NCI-H2171 treated with DMSO at 0.1 percent for 48 hours (cell line): ENCODE measurements at places on chromosomes 1 and 21.

DNA sequence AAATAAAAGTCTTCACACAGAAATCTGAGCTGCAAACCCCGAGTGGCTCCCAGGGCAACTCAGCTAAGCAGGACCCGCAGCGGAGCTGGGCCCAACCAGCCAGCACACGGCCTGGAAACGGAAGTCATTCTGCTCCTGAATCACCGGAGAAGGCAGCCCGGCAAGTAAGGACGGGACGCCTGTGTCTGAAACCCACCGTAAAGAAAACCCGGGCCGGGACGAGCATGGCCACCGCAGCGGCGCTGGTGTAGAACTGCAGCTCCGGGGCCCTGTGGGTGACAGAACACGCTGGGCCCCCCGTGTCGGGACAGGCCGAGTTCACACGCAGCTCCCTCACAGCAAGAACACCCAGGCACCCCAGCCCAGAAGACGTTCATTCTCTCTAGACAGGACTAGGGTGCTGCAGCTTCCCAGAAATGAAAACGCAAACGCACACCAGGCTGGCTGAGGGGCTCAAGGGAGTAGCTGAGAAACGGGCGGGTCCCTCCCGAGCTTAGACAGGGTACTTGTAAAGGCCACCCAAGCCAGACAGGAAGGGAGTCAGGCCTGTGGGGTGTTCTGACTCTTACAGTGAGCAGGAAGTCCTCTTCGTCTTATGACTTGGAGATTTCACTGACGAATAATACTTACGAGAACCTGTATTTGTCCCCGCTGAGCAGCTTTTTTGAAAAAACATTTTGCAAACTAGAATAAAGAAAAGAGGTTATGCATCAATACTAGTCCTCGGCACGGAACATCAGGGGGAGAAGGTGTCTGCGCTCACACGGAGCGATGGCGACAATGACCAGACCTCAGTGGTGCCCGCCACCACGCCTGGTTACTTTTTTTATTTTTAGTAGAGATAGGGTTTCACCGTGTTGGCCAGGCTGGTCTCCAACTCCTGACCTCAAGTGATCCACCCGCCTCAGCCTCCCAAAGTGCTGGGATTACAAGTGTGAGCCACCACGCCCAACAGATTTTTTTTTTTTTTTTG lies 10.9 kb upstream of the CDK11B start:
- no peak for DNase-seq

GRCh38 chr1:176382163-176382562 lies 80.8 kb upstream of the PAPPA2 start:
- no peak for DNase-seq

GRCh38 chr1:59595774-59596173 lies 219.0 kb upstream of the HOOK1 start:
- no peak for DNase-seq

- DNase-seq: no peak
Measured at GRCh38 chr1:157595356-157595755, 2.5 kb downstream of the FCRL4 start.

- DNase-seq: peak; percentile 24
Measured at GRCh38 chr1:109935451-109935900, 24.8 kb downstream of the CSF1 start.

GRCh38 chr1:64527165-64527564 lies 57.2 kb downstream of the CACHD1 start:
- DNase-seq: no peak

DNA sequence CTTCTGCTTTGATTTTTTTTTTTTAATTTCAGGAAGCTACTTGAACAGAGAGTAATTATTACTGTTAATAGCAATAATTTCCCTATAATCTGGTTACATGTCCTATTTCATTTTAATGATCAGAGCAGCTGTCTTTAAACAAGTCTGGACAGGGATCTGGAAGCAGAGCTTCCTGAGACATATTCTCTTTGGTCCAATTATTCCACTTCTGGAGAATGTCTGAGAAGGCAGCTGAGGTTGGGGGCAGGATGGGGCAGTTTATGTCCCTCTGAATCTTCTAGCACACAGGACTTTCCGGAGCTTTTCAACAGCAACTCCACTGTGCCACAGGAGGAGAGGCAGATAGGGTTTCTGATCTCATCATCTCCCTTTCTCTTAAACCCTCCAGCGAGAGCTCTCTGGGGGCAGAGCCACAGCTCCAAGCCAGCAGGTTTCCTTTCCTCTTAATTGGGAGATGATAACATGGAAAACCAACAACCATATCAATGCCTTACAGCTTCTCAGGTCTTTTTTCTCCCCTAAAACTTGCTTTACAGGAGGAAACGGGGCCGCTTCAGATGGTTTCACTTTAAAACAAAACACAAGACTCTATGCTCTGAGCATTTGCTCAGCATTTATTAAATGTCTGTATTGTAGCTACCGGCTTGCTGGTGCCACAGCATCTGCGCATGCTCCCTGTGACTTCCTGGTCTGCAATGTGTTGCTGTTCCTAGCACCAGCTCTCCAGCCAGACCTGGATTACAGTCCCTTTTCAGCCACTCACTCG lies 425.7 kb upstream of the USP24 start:
- peak; percentile 16 for DNase-seq

DNA sequence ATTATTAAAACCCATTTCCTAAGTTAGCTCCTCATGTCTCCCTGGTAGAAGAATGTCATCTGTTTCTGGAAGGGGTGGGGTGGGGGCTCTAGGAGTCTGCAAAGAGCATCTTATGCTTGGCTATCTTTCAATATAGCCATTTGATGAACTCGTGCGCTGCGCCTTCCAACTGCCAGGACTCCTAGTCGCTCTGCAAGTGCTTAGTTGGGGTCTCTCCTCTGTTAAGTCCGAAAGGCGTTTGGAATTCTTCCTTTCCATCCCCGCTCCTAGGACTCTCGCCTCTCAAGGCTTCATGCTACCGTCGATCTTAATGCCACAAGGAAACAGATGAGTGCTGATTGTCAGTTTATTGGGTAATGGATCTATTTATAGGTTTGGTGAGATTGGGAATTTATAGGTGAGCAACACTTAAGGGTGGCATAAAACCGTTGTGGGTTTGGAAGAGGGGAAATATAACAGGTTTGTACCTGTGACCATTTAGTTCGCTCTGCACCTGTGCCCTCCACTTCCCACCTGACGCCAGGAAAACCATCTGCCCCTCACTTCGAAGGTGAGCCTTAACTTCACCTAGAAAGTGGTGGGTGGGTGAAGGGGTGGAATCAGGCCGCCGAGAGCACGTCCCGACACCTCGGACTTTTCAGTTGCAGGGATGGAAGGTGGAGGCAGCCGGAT lies 1.1 kb downstream of the KCNH1 start:
- no peak for DNase-seq

- DNase-seq: no peak
Measured at GRCh38 chr21:26146681-26147080, 23.9 kb downstream of the APP start.

- DNase-seq: no peak
Measured at GRCh38 chr1:78650114-78650660, 556 bp downstream of the IFI44 start.

GRCh38 chr21:43318841-43319781 lies 107.8 kb downstream of the SIK1 start:
- peak; percentile 62 for DNase-seq

DNA sequence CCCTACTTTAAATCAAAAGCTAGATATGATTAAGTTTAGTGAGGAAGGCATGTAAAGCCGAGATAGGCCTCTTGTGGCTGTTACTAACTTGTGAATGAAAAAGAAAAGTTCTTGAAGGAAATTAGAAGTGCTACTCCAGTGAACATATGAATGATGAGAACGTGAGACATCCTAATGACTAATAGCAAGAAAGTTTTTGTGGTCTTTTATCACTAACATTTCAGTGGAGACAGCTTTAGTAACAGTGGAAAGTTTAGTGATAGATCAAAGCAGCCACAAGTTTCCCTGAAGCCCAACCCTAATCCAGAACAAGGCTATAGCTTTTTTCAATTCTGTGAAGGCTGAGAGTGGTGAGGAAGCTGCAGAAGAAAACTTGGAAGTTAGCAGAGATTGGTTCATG lies 73.6 kb upstream of the LRRC8B start:
- no peak for DNase-seq

DNA sequence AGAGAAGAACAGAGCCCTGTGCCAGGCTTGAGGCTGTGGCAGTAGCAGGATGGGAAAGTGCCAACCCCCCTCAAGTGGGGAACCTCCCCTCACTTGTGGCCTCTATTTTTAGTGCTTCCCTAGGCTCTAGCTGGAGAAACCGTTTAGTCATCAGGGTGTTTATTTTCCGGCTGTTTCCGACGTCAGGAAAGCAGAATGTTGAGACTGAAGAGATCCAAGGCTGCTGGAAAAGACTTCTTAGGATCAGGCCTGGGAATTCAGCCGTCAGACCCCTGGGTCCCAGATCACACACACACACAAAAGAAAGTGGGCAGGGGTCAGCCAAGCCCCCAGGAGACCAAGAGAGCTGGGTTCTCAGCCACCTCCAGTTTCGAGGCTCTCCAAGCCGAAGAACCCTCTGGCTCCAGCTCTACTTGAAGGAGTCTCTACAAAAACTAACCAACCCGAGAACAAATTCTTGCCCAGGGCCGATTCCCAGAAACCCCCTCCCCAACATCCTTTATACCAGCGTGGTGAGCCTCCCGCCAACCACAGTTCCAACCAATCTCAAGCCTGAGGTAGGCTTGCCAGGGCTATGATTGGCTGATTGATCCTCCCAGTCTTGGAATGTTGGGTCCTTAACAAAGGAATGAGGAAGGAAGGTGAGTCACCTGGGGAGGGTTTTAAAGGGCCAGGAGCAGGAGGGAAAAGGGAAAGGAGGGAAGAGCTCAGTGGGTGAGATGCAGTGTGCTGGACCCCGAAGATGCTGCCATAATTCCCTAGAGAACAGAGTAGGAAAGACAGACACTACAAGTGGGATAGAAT lies 2.5 kb upstream of the MEF2D start:
- DNase-seq: no peak

DNA sequence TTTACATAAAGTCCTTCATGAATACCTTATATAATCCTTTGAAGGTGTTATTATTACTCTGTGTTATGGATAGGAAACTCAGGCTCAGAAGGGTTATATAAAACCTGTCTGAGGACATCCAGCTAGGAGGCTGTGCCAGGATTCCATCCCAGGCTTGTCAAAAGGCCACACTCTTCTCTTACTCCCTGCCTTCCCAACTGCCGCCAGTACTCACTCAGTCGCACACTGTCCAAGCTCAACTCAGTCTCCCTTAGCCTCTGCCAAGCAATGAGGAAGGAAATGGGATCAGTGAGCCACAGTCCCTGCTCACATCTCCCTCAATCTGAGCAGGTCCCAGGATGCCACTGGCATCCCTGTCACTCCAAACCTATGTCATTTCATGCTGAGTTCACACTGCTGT lies 94.4 kb downstream of the NAV1 start:
- no peak for DNase-seq

GRCh38 chr1:216518844-216519627 lies 95.8 kb upstream of the USH2A start:
- peak; percentile 90 for DNase-seq

- DNase-seq: no peak
Measured at GRCh38 chr1:3603571-3604467, 7.5 kb downstream of the MEGF6 start.

DNA sequence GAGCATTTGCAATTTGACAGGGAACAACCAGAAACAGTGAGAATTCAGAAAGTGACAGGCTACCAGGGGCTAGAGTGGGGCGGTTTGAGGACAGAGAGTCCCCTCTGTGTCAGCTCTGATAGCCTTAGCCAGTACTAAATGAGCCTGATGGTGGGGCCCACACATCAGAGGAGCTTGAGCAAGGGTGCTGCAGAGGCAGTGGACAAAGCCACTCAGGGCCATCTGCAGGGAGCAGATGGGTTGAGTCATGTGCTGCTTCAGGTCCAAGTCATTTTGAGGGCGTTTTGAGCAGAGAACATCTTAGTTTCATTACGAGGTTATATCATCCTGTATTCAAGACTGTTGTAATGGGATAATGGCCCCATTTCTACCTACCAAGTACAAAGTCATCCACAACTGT lies 7.7 kb downstream of the LRRC52 start:
- no peak for DNase-seq

DNA sequence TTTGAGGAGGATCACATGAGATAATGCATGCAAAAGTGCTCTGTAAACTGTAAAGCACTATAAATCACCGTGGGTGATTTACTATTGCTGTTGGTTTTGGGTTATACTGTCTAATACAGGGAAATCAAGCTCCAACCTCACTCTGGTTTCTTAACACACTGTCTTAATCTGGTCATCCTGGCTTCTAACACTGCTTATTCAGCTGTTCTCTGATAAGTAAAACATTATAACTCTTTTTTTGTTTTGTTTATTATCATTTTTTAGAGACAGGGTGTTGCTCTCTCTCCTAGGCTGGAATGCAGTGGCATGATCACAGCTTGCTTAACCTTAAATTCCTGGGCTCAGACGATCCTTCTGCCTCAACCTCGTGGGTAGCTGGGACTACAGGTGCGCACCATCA lies 21.9 kb upstream of the LSM10 start:
- no peak for DNase-seq

DNA sequence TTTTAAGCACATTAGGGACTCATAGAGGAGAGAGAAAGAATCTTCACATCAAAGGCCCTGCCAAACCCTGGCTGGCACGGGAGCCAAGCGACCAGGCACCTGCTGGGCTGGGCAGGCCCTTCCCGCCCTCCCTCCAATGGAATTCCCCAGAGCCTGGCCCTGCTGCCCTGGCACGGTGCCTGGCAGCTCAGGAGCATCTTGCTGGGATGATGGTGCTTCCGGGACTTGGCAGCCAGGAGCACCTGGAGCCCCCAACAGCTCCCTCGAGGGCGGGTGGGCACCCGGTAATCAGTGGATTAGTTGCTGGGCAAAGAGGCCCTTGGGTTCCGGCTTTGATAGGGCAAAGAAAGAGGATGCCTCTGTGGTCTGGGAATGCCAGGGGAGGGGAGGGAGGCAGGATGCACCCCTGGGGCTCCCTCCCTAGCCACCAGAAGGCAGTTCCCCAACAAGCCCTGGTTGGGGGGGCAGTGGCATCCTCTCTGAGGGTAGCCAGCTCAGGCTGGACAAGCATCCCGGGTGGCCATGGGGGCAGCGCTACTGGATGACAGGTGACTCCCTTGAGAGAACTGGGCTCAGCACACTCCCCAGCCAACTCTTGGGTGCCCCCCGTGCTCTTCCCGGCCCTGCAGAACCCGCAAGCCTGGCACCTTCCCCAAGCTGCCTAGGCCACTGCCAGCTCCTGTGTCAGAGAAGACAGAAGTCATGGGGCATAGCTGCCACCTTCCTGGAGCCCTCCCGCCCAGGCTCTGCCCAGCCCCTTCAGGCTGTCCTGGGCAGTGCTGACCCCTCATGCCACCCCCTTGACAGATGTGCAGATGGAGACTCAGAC lies 26.4 kb downstream of the KRTAP10-1 start:
- DNase-seq: peak; percentile 61

DNA sequence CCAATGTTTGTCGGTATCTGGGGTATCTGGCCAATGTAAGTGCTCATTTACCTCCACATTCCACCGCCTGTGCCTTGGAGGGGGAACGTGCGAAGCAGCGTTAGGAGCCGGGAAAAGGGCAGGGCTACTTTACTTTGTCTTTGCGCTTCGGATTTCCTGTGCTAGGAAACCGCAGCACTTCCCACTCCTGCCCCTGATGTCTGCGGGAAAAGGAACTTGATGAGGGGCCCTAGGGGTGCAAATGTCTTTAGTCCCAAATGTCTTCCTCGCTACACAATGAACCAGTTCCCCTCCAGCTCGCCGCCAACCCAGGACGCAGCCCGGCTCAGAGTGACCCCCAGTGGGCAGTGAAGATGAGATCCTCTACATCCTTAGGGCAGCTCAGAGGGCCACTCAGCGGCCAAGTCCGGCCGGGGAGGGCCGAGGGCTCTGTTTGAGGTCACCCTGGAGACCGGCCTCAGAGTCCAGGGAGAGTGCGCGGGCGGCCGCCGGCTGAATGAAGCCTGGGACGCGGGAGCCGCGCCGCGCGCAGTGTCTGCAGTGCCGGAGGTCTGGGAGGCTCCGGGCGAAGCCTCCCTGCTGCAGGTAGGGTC lies at the start of gene DYNLT5:
Gene DYNLT5 (plus strand): TSS at position 460 of the 593 bp plus-strand sequence. CDS start 2,200 bp downstream, outside the sequence.
- DNase-seq: no peak
